Activated CD4-positive, alpha-beta T cell treated with anti-CD3 and anti-CD28 coated beads for 48 hours (primary cell): ENCODE measurements at places on chromosomes 1 and 21.

- no peak for DNase-seq
Observed at GRCh38 chr1:86508583-86508969, 38.3 kb upstream of the CLCA4 start.

DNA sequence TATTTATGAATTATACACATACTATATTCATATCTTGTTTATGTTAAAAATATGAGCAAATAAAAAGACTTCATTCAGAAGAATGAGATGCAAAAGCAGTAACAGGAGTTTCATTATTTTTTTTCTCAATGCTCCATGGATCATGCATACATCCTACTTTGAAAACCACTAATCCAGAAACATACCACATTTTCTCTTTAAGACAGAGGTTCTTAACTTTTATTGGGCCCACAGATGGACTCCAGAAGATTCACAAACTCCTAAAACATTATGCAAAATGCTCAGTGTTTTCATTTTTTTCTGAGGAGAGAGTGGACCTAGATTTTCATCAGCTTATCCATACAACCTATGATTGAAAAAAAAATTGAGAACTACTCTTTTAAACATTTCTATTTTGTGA is 227.8 kb downstream of the DNM3 start:
- DNase-seq = no peak

- no peak for DNase-seq
Observed at GRCh38 chr1:231519166-231519565, 9.3 kb upstream of the TSNAX start.

- no peak for DNase-seq
Observed at GRCh38 chr1:30523055-30524020, 200.0 kb downstream of the MATN1 start.

GRCh38 chr1:234296496-234296895 is 76.8 kb upstream of the COA6 start:
- no peak for DNase-seq

GRCh38 chr1:21437341-21437640 is 2.6 kb upstream of the NBPF3 start:
- DNase-seq = no peak

- DNase-seq = no peak
Observed at GRCh38 chr1:102967786-102968185, 140.5 kb downstream of the COL11A1 start.

DNA sequence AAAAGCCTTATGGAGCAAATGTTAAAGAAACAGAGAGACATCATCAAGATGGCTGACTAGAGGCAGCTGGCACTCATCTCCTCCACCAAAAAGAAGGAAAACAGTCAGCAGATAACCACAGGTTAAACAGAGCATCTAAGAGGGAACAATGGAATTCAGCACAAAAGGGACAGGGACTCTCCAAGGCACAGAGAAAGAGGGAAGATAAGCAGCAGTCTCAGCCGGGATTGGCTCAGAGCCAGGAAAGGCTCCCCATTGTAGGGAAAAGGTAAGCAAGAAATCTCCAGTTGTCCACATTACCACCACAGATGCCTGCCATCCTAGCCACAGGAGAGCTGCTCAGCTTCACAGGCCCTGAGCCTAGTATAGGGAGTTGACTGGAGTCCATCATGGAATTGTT is 605.5 kb downstream of the SMYD3 start:
- DNase-seq = no peak

- DNase-seq = no peak
Observed at GRCh38 chr1:192133350-192133926, 24.8 kb upstream of the RGS18 start.

DNA sequence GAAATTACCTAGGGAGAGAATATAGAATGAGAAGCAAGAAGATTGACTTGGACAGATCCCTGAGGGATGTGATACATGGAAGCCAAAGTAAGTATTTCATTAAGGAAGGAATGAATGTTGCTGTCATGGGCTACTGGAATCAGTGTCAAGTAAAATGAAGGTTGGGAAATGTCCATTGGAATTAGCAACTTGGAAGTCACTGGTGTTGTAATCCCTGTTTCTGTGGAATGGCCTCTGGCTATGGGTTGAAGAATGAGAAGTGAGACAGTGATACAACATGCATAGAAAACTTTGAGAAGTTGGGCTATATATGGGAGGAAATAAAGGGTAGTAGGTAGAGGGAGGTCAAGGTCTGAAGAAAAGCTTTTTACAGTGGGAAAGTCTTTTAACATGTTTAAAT is 54.7 kb downstream of the CCDC18 start:
- no peak for DNase-seq

- DNase-seq = no peak
Observed at GRCh38 chr21:36117286-36117741, 17.6 kb upstream of the CBR3 start.
